ENCODE measurements at places on chromosomes 16 and 17.

DNA sequence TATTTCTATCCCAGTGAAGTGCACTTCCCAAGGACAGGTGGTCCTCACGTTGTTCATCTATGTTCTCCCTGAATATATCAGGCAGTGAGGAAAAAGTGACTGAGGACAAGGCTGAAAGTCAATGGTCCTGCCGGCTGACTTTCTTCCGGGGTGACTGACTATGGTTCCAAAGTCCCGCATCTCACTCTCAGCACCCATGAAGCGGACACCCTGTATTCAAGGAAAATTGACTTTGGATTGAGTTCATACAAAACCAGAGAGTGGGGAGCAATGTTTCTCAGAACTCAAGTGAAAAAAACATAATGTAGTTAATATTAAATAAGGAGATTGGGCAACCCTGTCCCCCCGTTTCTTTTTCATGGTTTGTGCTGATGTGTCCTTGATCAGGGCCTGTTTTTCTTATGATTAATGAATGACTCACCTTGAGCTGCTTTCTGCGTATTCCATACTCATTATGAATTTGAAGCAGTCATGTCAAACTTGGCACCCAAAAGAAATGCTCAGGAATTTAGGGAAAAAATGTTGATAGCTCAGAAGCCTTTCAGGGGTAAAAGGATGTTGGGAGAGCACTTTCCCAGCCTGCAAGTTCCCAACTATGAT is 184.0 kb downstream of the CYLD start:
- DNase-seq: no peak

DNA sequence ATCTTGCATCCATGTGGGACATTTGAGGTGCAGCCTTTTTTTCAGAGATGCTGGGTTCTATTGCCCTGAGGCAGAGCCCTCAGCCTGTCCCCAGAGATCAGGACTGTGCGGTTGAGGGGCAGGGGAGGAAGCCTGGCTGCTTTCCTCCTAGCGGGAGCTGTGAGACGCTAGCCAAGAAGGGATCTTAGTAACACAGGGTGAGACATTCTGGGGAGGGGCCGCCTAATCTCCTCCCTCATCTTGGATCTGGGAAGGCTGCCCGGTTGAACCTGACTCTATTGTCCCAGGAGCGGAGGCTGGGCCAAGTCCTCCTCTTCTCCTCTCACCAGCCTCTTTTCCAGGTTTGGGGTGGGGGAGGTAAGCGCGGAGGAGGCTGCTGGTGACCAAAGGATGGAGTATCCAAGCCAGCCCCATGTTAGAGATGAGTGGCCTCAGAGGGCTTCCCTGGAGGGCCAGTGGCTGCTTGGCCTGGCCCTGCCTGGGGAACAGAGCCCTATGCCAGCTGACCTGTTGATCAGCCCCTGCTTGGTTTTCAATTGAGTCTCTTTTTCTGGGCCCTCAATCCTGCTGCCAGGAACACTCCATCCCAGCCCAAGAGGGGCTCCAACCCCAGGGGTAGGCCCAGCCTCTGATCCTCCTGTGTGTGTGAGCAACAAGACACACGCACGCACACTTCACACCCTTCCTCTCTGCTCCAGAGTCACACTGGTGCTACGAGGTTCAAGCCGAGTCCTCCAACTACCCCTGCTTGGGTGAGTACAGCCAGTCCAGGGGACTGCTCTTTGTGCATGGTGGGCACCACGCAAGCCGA is 5.0 kb downstream of the CA4 start:
- peak; percentile 80 for DNase-seq

DNA sequence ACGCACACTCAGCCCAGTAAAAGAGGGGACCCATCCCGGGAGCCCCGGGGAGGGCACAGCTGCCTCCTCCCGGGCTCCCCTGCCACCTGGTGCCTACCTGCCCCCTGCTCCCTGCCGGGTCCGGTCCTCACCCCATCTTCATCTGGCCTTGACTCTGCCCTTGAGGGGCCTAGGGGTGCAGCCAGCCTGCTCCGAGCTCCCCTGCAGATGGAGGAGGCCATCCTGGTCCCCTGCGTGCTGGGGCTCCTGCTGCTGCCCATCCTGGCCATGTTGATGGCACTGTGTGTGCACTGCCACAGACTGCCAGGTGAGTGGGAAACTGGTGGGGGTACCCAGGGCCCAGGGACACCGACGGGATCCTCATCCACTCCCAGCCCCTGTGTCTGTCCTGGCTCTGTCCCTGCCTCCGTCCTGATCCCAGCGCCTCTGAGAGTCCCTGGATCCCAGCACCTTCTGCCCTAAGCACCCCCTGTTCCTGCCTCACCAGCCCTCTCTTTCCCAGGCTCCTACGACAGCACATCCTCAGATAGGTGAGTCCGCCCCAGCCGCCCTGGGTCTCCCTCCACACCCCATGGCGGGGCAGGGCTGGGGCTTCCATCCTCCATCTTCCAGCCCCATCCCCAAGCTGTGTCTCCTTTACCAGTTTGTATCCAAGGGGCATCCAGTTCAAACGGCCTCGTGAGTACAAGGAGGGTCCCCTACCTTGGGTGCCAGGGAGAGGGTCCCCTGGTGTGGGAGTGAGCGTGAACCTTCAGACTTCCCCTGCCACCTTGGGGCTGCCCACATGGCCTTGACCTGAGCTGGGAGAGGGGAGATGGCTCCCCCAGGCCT is 574 bp downstream of the LAT start:
- no peak for DNase-seq

DNA sequence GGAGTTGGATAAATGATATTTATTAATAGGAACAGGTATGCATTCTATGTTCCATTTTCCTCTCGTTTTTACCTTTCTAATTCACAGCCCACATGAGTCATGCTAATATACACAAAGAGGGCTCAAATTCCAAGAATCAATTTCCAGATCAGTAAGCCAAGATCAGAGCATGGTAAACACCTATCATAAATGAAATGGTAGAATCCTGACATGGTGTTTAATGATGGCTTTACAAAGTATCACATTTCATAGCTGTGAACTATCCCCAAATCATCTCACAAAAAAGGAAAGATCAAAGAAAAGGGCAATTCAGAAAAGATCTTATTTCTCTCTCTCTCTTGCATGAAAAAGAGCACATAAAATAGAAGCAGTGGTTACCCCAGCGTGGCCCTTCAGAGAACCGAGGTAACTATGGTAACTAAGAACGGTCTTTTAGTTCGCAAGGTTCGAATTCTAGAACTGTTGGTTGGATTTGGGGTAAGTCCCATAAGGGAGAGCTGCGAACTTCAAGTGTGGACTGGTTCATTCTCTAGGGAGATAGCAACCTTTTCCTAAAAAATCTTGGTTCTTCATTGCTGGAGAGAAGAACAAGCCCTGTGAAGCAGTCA is 73.0 kb downstream of the MARCHF10 start:
- DNase-seq: no peak

DNA sequence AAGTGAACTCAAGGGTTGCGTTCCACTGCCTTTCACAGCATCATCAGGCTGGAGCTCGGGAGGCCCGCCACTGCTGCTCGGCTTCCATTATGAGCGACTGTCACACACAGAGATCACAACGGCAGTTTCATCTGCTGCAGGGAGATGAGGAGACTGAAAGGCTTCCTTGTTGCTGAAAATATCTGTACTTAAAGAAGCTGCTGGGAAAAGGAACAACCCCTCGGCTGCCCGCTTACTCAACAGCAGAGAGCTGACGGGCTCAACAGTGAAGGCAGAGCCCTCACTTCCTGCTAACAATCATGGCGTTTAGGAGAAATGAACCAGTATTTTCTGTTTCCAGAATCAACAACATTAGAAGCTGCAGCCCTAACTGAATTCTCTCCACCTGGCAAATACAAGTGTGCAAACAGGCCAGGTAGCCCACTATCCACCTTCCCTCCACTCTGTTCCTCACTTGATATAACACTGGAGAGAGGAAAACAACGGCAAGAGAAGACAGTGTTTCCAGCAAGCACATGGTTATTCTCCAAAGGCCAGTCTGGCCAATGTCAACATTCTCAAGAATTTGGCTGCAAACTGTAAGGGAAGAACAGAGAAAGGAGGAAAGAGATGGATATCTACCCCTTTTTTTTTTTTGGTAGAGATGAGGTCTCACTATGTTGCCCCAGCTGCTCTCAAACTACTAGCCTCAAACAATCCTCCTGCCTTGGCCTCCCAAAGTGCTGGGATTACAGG is 33.7 kb downstream of the MBTPS1 start:
- no peak for DNase-seq

- DNase-seq: no peak
Measured at GRCh38 chr17:21213638-21214014, 335 bp downstream of the TMEM11 start.

DNA sequence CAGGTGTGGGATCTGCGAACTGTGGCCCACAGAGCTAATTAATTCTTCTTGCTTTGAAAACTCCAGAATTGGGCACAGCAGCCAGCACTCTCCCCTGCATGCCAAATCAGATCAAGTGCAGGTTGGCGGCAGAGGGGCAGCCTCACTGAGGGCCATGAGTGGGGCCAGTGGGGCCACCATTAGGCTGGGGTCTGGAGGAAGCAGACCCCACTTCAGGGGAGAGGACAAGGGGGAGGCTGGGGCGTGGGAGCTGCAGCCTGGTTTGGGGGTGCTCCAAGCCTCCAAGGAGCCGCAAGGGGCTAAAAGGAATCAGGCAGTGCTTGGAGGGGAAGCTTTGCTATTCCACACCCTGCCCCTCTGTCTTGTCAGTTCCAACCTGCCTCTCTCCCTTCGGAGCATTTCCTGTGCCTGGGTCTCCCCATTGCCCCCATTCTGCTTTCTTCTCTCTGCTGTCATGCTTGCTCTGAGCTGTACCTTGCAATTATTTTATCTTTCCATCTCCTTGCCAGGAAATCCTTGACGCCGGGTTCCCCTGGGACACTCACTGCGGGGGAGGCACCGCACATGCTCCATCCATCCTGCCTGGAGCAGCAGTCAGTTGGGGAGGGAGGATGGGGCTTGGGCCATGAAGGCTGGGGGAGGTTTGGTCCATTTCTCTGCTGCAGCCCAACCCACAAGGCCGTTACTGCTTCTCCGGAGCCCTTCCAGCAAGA is 3.3 kb upstream of the ABCC3 start:
- no peak for DNase-seq

- DNase-seq: no peak
Measured at GRCh38 chr17:73553311-73553710, 90.9 kb downstream of the SDK2 start.

GRCh38 chr17:689556-690275 is 24.9 kb downstream of the VPS53 start:
- DNase-seq: no peak

DNA sequence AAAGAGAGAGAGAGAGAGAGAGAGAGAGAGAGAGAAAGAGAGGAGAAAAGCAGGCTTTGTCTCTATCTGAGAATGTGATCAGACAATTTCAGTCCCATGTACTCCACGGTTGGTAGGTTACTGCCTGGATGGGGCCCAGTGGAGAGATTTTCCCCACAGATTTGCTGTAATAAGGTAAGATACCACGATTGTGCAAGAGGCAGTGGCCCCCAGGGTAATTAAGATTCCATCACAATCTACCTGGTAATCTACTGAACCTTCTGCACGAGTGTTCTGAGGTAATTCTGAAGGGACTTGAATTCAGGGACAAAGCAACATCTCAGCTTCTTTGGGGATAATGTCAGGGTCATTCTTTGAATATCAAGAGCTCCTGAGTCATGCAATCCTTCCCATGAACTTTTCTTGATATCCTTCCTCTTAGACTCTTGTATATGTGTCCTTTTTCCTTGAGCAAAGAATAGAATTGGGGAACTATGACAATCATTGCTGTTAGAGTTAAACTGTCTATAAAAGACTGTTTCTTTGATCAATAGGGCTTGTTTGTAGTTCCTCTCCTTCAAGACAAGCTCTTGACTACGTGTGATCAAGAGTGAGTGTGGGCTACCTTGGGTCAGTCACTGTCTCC is 306.6 kb downstream of the MAF start:
- DNase-seq: no peak

DNA sequence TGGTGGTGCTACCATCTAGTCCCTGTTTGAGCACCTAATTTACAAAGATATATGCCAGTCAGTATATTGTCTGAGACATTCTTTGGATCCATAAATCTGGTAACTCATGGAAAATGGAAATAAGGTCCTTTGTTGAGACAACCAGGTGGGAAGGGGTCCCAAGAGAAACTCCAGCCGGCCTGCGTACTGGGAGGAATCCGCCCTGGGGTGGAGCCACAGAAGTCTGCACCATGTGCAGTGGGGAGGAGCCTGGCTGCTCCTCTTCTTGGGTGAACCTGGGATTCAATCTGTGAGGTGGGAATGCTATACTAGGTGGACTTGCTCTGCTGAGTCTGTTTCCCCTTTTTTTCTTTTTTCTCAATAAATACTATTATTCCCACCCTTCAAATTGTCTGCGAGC is 339.2 kb upstream of the TNRC6C start:
- DNase-seq: no peak
